GM13977 (cell line): ENCODE measurements at places on chromosomes 6 and 20.
A peak's percentile ranks its signal among the peaks of the same experiment; 100 is the strongest.

DNA sequence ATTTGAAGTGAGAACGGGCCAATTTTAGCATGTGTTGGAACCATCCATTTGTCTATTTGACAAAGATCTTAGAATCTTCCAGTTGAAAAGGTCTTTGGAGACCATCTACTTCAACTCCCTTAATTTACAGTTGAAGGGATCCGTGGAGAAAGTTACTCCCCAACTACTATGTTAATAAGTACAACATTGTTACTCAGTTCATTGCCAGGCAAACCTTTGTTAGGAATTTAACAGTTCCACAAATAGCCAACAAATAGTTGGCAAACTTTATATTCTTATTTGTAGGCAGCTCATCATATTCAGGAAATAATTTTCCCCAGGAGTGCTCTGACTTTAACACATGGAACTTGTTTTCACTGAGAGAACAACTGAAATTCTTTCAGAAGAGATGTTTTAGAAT lies 81.0 kb upstream of the FLRT3 start:
- DNase-seq, result no peak

DNA sequence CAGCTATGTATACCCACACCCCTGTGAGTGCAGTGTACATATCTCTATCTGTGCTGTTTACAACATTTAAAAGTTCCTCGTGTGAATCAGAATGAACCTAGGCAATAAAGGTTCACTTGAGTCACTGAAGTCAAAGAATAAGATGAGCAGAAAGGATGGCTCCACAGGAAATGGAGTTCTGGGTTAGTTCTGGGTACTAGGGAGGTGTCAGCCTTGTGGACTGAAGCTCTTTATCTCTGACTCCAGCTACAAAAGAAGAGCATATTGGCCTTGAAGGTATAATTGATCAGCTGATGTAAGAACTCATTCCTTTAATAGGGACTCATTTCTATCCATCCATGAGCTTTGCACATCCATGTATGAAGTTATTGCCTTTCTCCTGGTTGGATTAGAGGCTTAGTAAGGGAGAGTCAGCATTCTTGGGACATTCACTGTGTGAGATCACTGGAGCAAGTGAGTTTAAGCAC lies 73.9 kb upstream of the BACH2 start:
- DNase-seq, result no peak

- no peak for DNase-seq
Observed at GRCh38 chr6:143680141-143680540, 2.4 kb downstream of the PHACTR2 start.

DNA sequence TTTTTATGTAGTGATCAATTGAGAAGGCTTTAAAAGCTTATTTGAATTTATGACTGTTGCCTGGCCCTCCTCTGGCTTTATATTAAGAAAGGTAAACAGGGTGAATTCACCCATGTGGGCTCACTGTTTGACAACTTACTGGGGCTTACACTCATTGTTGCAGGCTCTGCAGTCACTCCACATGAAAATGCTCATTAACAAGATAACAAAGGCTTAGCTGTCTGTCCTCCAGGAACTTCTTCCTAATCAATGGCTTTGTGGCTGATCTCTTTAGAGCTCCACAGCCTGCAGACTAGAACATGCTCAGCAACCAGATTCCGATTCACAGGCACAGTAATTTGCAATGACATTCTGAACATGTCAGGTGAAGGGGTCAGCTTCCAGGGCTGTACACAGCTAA lies 323.2 kb upstream of the MAN1A1 start:
- DNase-seq, result no peak

- no peak for DNase-seq
Observed at GRCh38 chr6:45377043-45377553, 636 bp downstream of the SUPT3H start.

- DNase-seq, result no peak
Observed at GRCh38 chr20:31710423-31711108, 12.1 kb downstream of the BCL2L1 start.

- peak; percentile 64 for DNase-seq
Observed at GRCh38 chr6:13715444-13715883, 3.8 kb upstream of the RANBP9 start.
